ENCODE measurements at places on chromosomes 7 and 10. TPM values are rescaled to one million over a fixed set of nuclear protein-coding genes. Genes with fewer than 3 reads are reported as not detected.

ZCWPW1 gene
- 4.2 TPM for total RNA-seq

ERVW-1 gene
- not detected for total RNA-seq

IKZF1 gene
- 7.8 TPM for total RNA-seq

GJC3 gene
- not detected for total RNA-seq

ZNF488 gene
- 0.63 TPM for total RNA-seq

CTBP2 gene
- 45.3 TPM for total RNA-seq

TMEM213 gene
- not detected for total RNA-seq

PKD2L1 gene
- not detected for total RNA-seq

POR gene
- 33.2 TPM for total RNA-seq

CLDN3 gene
- 0.21 TPM for total RNA-seq

NHLRC2 gene
- total RNA-seq = 50.6 TPM

HMX3 gene
- total RNA-seq = not detected

CDC14C gene
- not detected for total RNA-seq

DNA sequence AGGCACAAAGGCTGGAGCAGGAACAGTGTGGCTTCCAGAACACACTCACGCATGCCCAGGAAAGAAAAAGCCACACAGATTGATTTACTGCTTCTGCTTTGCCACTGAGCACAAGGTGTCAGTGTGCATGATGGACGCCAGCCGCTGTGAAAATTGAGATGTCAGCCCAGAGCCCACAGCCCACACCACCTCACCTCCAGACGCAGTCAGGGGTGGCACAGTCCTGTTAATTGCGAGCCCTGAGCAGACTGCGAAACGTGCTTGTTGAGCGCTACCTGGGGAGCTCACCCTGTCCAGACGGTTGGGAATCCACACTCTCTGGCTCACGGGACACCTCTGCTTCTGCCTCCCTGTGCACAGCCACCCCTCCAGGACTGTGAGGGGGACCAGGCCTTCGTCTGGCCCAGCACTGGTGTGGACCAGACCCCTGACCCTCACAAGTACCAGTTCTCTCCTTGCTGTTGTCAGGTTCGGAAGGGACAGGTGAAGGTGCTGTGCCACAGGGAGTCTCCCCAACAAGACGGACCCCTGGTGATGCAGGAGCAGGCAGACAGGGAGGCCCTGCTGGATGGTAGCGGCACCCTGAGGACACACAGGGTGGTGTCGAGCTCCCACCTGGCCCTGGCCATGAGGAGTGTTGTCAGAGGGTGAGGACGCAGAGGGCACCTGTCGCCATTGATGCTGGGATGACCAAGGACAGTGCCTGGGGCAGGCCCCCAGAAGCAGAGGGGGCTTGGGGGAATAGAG is 15.3 kb downstream of the RASGEF1A start:
- no peak for DNase-seq

GRCh38 chr7:14424675-14425074 is 435.2 kb upstream of the ETV1 start:
- DNase-seq = no peak

GRCh38 chr10:95547791-95548435 is 13.3 kb downstream of the SORBS1 start:
- no peak for DNase-seq

- no peak for DNase-seq
These were observed 21.5 kb downstream of the WASL start for GRCh38 chr7:123727071-123727837.

GRCh38 chr10:4448030-4448429 is 378.0 kb upstream of the AKR1E2 start:
- no peak for DNase-seq

GRCh38 chr7:27182285-27182841 is 2.7 kb downstream of the HOXA11 start:
- DNase-seq = no peak

- DNase-seq = no peak
These were observed 119.3 kb upstream of the ZNF746 start for GRCh38 chr7:149616898-149617297.

- DNase-seq = no peak
These were observed 35.6 kb downstream of the FAM171A1 start for GRCh38 chr10:15335508-15335907.

GRCh38 chr7:136517971-136518370 is 350.5 kb upstream of the CHRM2 start:
- no peak for DNase-seq

GRCh38 chr10:4093438-4093837 is 308.4 kb upstream of the KLF6 start:
- no peak for DNase-seq

DNA sequence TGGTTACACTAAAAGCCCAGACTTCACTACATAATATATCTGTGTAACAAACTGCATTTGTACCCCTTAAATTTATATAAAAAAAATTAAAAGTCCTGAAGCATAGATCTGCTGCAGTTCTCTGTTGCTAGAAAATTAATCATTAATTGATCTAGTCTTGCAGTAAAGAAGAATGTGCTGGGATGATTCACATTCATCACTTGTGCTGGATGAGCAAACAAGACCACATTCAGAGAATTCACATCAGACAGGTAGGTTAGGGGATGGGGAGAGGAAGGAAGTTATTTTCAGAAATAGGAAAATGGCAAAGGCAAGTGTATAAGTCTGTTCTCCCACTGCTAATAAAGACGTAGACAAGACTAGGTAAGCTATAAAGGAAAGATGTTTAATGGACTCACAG is 1019.0 kb downstream of the KCNMA1 start:
- DNase-seq = no peak

DNA sequence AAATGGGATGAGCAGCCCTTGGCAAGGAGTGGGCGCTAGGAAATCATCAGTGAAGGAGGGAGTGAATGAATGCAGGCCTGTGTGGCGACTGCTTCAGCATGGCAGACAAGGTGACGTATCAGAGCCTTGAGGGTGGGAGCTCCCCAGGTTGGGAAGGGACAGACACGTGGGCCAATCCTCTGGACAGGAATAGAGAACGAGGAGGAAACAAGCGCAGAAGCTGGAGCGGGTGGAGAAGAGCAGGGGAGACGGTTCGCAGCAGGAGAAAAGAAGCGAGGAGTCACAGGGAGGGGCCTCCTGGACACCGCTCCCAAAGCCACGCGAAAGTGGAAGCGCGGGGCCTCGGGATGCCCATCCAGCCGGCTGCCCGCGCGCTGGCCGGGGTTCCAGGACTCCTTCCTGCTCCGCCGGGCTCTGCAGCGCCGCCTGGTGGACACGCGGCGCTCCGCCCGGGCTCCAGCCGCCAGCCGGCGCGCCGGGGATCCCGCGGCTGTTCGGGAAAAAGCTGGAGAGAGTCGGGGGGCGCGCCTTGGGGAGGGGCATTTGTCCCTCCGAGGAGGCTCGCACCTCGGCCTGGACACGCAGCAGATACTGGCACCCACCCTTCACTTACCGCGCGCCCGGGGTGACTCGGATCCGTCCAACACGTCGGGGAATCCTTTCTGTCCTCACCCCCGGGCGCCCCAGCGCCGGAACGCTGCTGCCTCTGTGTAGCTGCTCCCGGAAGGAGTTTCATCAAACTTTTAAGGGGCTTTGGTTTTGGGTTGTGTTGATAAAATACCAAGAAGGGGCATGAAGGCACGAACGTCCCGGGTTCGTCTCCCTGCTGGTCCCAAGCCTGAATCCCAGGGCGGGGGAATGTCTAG is 6.3 kb downstream of the ZNF503 start:
- no peak for DNase-seq

DNA sequence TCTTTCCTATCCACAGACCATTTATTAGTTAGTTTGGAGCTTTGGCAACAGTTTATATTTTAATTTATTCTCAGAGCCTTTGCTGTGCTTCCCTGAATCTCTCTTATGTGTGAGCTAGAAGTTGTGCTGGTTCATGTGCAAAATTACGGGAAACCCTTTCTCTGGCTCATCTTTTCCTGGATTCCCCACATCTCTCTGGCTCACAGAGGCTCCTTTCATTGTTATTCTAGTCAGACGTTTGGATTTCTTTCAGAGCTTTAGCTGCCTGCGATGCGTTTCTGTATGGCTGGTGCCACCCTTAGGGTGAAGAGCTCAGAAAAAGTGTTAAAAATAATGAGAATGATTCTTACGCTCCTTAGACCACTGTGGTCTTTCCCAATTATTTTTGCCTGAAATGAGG is 53.3 kb downstream of the TPST1 start:
- no peak for DNase-seq

DNA sequence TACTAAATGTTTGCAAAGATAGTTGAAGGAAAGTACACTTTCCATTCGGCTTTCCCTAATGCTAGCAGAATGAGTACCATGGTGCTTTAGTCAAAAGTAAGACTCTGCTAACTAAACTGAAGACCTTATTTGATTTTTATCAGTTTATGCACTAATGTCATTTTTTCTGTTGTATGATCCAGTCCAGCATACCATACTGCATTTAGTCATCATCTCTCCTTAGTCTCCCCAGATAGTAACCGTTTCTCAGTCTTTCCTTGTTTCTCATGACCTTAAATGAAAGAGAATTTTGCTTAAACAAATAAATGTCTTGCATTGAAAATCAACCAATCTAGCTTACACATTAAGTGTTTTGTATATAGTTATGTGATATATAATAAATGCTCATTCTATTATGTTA is 529.5 kb upstream of the SEMA3D start:
- DNase-seq = no peak

DNA sequence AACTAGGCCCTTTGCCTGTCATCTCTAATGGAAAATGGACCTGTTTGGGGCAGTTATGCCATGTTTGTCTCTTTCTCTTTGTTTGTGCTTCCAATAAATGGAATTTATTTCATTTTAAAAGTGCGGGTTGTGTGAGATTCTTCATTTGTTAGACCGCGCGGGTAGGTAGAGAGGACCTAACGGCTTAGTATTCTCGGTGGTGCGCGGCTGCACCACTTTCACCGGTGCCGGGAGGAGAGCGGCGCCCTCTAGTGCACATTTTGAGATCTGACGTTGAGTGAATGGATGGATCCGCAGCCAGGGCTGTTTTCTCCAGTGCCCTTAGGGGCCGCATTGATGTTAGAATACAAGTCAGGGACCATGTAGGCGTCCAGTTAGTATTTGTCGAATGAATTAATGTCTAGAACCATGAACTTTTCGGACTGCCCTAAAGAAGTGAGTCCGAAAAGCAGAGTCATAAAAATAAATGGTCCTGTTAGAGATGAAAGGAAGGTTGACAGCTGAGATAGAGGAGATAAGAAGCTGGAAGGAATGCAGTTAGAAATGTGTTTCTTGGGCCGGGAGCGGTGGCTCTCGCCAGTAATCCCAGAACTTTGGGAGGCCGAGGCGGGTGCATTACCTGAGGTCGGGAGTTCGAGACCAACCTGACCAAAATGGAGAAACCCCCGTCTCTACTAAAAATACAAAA is 29.3 kb upstream of the GIMAP8 start:
- DNase-seq = no peak

DNA sequence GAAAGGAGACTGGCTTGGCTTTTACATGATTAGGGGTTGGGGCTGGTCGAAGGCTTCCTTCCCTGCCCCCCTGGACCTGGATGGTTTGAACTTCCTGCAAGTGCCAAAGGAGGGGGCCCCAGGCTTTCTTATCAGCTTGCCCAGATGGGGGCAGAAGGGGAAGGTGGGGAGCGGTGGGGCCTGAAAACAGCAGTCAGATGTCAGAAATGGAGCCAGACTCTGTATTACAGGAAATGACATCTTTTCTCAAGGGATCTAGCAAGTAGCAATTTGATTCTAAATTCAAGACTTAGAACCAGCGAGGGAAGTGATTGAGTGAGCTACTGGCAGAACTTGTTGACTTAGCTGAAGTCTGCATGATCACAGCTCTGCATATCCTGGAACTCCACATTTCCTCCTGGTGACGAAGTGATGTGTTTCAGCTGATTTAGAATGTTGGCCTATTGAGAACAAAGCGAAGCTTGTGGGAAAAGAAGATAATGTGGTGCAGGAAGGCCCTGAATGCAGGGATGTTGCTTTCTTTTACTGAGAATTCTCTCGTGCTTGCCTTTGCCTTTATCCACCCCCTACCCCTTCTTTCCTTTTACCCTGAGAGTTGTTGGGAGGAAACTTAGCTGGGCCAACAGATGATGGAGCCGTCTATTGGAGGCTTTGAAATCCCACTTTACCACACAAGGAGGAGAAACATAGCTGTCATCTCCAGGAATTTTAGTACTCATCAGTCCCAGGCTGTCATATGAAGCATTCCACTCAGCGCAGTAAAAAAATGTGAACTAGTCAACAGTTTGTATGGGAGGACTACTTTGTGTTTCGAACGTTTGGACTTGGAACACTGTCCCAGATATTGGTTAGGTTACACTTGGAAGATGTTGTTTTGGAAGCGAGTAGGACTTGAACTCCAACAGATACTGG is 43.2 kb downstream of the CCNY start:
- DNase-seq = no peak
